ENCODE measurements at places on chromosomes 3 and 15.
A peak's percentile ranks its signal among the peaks of the same experiment; 100 is the strongest.

GRCh38 chr3:89787485-89787884, 680.1 kb downstream of the EPHA3 start:
- no peak for DNase-seq

DNA sequence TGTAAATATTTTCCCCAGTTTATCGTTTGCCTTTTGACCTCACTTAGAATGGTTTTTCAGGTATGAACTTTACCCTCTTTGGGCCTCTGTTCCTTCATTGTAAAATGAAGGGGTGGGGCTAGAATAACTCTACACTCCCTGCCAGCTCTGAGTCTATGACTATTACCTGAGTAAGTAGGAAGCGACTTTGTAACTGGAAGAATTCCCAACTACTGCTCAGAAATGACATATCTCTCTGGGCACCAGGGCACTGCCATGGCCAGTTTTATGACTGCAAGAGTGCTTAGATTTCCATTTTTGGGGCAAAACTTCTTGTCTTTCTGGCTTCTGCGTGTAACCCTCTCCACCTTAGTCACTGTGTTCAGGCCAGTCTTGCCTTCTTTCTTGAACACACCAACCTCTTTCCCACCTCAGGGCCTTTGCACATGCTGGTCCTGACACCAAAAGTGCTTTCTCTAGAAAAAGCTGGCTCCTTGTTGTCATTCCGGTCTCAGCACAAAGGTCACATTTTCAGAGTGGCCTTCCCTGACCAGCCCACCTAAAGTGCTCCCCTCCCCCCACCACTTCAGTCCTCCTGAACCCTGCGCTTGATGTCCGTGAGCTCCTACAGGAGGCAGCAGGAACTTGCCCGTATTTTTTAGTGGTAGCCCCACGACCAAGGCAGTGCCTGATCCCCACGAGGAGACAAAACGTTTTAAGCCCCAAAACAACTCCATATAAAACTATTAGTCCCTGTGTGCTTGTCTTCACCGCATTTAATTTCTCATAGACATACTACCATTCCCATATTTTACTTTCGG, 25.6 kb downstream of the CDCP1 start:
- DNase-seq: no peak

DNA sequence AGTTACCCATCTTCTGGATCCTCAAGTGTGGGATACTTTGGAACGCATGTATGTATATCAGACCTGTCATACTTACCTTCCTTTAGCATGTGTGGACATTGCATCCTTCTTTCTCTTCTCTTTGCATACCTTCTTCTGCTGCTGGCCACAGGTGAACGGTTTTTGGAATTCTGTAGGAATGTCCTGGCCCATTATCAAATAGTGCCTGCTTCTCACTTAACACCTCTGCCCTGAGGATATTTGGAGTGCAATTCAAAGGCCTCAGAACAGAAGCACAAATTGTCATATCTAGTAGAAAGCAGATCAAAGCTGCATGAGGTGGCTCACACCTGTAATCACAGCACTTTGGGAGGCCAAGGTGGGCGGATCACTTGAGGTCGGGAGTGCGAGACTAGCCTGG, 34.1 kb upstream of the UACA start:
- DNase-seq: no peak

GRCh38 chr3:147141516-147142288, 264.6 kb downstream of the ZIC4 start:
- no peak for DNase-seq

DNA sequence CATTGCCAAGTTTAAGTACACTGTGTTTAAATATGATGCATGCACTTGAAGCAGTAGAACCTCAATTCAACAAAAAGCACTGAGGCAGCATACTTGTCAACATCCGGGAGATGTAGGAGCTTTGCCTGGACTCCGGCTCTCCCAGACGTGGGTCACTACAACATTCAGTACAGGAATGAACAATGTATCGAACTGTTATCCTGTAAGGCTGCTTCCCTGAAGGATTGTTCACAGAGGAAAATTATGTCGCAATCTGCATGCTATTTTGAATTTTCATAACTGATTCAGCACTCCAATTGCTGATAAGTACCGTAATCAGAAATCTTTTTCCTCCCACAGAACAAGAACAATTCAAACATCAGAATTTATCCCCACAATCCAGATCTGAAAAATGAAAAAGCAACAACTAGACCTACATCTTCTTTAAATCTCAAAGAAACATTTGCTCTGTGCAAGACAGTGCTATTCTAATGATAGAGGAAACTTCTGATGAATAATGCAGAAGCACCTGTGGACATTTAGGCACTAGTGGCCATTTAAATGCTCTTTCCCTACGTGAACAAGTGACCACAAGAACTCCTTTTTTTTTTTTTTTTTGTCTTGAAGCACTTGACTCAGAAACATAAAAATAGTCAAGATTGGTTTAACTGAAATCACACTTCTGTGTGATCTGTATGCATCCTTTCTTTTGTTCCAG, 113.4 kb downstream of the PLCH1 start:
- DNase-seq: no peak

DNA sequence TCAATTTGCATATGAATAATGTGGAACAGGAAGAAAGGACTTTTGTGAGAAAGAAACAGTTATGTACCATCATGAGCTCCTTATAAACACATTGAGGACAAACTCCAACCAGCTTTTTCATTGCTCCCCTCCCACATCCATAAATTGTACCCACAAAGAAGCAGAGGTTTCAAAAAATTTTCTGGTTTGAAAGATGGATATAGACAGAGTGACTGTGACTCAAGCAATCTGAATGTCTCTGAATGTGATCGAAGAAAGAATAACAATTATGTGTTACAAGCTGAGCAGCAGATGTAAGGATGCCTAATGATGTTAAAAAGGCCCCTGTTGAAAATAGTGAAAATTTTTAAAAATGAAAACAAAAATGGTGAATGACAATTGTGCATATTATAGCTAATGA, 127.4 kb downstream of the TFG start:
- DNase-seq: no peak

GRCh38 chr3:28349469-28350000, 911 bp upstream of the AZI2 start:
- no peak for DNase-seq

DNA sequence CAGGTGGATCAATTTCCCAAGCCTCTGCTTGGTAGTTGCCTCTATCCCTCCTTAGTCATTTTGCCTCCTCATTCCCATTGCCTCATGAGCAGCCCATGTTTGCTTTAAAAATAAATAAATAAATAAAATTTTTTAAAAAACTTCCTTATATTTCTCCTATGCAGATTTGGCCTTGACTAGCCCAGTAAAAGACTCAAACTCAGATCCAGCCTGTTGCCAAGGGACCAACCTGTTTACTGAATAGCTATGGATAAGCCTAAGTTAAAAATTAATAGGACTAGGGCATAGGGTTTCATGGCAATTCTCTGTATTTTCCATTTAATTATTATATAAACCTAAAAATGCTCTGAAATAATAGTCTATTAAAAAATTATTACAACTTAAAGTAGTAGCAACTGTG, 384.4 kb downstream of the RSL24D1 start:
- DNase-seq: no peak

DNA sequence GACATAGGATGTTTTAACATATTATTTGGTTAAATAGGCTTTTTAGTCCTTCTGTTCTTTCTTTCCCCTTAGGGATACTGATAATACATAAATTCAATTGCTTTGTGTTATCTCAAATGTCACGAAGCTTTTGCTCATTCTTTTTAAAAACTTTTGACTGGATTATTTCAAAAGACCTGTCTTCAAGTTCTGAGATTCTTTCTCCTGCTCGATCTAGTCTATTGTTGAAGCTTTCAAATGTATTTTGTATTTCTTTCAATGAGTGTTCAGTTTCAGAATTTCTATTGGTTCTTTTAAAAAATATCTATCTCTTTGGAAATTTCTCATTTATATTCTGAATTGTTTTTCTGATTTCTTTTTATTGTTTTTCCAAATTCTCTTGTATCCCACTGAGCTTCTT, 16.9 kb downstream of the IL20RB start:
- no peak for DNase-seq

- no peak for DNase-seq
Observed at GRCh38 chr15:90104551-90104950, 2.3 kb upstream of the IDH2 start.

DNA sequence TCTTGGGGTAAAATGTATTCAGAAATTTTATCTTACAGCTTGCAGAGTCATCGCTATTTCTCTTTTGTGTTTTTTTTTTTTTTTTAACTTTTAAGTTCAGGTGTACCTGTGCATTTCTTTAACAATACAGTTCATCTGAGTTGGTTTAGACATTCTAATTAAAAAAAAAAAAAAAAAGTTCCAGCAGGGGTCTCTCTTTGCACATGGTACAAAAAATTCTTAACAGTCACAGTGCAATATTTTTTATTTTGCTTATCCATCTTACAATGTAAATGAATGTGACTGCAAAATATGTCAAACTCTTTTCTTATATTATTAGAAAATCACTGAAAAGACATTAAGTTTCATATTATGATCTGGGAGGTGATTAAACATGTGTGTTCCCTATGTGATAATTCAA, 47.5 kb upstream of the SLC9A9 start:
- no peak for DNase-seq

GRCh38 chr3:141933421-141934300, 57.2 kb downstream of the ATP1B3 start:
- DNase-seq: peak; percentile 6

- DNase-seq: no peak
Observed at GRCh38 chr3:79351699-79352098, 416.1 kb downstream of the ROBO1 start.

- DNase-seq: peak; percentile 40
Observed at GRCh38 chr3:111926266-111926676, 52.6 kb upstream of the ABHD10 start.

DNA sequence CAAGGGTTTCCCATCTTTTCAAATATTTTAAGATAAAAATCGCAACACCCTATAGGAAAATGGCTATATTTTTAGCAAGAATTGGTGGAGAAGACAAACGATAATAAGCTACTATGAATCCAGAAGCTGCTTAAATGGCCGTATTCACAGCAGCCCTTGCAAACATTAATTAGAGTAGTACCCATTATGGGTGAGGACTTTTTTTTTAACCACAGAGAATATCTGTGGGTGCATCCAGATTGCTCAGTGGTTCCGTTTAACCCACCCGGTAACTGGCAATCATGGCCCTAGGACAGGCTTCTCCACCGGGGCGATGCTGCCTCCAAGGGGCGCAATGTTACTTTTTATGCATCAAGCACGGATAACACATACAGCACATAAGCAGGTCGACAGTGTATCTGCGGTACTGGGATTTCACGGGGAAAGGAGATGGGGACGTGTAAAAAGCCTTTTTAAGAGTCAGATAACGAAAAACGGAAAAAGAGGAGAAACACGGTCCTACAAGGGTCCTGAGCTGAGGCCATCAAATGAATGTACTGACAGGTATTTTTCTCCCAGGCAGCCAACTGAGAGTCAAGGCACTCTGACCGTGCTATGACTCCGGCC, 968 bp upstream of the TMEM266 start:
- no peak for DNase-seq

DNA sequence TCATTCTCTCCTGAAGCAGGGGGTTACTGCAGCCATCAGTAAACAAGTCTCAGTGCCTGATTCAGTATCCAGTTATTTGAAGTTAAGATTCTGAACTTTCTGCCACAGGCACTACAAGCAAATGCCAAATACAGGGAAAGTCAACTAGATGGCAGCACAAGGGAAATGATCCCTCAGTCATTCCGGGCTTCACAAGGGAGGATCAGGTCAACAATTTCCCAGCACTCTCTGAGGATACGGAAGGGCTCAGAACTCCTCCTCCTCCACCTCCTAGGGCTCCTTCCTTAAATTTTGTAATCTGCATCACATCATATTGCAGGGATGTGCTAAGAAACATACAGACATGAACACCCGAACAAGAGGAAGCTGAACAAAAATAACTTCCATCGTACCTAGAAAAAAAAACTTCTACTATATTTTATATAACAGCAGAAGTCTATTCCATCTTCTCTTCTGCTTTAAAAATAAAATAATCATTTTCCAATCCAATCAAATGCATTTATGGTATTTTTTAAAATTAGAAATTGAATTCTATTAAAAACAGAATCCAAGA, 187.1 kb downstream of the FMN1 start:
- no peak for DNase-seq

DNA sequence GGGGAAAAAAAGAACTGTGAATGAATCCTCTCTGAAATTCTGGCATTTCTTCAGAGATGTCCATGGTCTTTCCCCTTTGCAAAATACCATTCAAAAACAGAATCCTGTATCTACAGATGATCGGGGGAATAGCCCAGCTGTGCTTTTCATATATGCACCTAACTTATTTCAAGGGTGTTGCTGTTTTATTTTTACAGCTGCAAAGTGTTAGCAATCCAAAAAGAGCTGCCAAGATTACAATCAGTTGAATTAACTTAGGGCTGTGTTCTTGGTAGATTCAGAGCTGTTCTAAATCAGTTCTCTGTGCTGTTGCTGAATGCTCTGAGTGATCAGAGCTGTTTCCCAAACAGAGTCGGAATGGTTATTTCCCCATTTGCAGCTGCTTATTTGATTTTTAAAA, 175.7 kb upstream of the SEMA6D start:
- DNase-seq: no peak

DNA sequence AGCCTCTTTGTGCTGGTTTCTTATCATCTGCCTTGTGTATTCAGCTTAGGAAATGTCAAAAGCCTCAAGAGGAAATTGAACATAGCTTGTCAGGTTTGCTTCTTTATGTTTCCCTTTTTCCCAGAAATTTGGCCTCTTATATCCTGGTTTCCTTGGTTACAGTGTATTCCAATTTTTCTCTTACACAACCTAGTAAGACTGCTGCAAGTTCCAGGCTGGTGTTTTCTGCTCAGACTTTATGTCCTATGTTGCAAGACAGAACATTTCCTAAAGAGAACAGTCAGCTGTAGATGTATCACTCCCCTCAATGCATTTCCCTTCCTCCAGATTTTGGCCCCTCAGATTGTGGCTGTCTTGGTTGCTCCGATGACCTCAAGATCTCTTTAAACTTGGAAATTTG, 102.5 kb downstream of the SH3GL3 start:
- DNase-seq: no peak

DNA sequence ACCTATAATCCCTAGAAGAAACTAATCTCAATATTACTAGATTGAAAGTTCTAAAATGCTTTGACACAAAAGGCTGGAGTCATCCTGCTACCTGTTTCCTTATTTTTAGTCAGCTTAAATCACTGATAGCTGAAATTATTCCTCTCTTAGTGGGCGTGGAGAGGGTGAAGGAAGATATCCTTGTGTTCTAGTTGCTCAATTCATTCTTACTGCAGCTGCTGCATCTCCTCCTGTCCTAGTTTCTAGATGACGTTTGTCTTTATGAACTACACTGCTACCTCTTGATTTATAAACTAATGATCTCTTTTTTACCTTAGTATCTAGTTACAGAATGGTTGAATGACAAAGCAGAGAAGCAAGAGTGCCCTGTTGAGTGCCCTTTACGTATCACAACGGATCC, 50.7 kb downstream of the SETD5 start:
- no peak for DNase-seq

- peak; percentile 75 for DNase-seq
Observed at GRCh38 chr15:81373775-81374395, at the start of gene TMC3. TSS of gene TMC3 (minus strand) at chr15:81374213. CDS start at chr15:81374077, 136 bp downstream.

Measured in spinal cord (tissue), 10 donors.